Hepatocyte (in vitro differentiated cells): ENCODE measurements at places on chromosomes 12 and 14. TPM values are rescaled to one million over a fixed set of nuclear protein-coding genes. Genes with fewer than 3 reads are reported as not detected.

DNA sequence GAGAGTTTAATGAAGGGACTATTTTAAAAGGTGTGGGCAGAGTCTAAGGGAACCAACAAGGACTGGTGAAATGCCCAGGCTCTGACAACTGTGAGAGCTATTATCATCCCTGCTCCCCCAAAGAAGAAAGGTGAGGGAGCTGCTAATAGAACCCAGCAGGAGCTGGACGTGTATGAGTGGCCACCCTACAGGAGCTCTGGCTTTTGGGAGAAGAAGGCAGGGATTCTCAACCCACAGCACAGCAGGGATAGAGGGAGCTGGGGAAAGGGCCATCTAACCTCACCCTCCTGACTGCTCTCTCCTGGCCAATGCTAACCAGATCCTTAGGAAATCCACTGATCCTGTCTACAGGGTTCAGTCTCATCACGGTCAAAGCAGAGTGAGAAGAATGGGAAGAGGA is 57.1 kb downstream of the GRIN2B start:
- DNase-seq: no peak
- no peak overlapping the region for H3K27ac ChIP-seq
- no peaks in the 10 kb centered on the region for H3K36me3 ChIP-seq
- H3K27me3 ChIP-seq: no peaks in the 10 kb centered on the region
- H3K4me3 ChIP-seq: no peak overlapping the region
- no peaks in the 10 kb centered on the region for H3K4me1 ChIP-seq

DNA sequence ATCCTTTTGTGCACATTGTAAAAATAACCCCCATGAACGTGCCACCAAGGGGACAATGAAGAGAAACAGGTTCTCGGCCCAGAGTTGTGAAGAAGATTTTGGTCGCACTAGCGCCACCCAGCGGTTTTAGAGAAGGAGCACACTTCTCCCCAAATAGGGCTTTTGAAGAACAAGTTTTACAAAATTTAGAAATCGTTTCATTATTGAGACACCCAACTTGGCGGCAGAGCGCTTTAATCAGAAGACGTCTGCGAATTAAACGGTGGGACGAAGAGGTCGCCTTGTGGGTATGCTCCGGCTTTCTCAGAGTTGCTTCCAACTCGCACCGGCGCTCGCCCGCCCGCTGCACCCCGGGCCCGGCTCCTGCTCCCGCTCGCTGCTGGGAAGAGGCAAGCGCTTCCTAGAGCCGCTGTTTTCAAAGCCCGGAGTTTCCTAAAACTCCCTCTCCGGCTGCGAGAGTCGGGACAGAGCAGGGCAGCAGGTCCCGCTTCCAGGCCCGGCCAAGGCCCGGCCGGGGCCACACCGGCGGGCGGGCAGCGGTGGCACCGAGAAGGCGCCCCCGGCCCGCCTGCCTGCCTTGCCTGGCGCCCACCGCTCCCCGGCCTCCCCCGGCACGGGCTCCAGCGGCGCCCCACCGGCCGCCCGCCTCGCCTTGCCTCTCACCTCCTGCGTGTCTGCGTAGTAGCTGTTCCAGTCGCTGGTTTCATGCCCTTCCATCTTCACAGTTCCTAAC is 645 bp downstream of the FOXA1 start:
- peak overlapping the region; percentile 95 for H3K27ac ChIP-seq
- peaks cover 8% of the 10 kb centered on the region for H3K4me1 ChIP-seq
- DNase-seq: peak; percentile 90
- no peaks in the 10 kb centered on the region for H3K36me3 ChIP-seq
- H3K27me3 ChIP-seq: peaks cover 58% of the 10 kb centered on the region

The SLC5A8 gene
- not detected in 2 replicates for total RNA-seq

The MRPL52 gene
- 50.6 and 164 TPM in 2 replicates for total RNA-seq
